Adrenal gland (tissue), 19 donors: ENCODE measurements at places on chromosomes 7 and 10. TPM values are rescaled to one million over a fixed set of nuclear protein-coding genes. Genes with fewer than 3 reads are reported as not detected.

CYP3A7 gene
- 1.9 TPM for total RNA-seq

MMRN2 gene
- 26.3 TPM for total RNA-seq

ANKRD61 gene
- not detected for total RNA-seq

HECTD2 gene
- total RNA-seq: 5.4 TPM

GRID2IP gene
- total RNA-seq: 1.2 TPM

WEE2 gene
- total RNA-seq: not detected

SGMS1 gene
- total RNA-seq: 60.8 TPM

ARHGEF35 gene
- total RNA-seq: 2.2 TPM

LIPJ gene
- 0.07 TPM for total RNA-seq

PAPSS2 gene
- total RNA-seq: 220 TPM

LRIT1 gene
- total RNA-seq: not detected

MALRD1 gene
- 2.0 TPM for total RNA-seq

EN2 gene
- 0.19 TPM for total RNA-seq

DENND2A gene
- total RNA-seq: 8.4 TPM

PKD2L1 gene
- total RNA-seq: not detected

HOGA1 gene
- total RNA-seq: 21.7 TPM

PIK3CG gene
- 6.1 TPM for total RNA-seq

HABP2 gene
- not detected for total RNA-seq

OPN4 gene
- 0.28 TPM for total RNA-seq

PAPOLB gene
- not detected for total RNA-seq

IQCE gene
- total RNA-seq: 4.6 TPM

POLR1F gene
- 14.2 TPM for total RNA-seq

GPR22 gene
- 2.3 TPM for total RNA-seq

NKX1-2 gene
- not detected for total RNA-seq

GPR15LG gene
- not detected for total RNA-seq

PFKP gene
- 17.0 TPM for total RNA-seq

CTAGE4 gene
- total RNA-seq: not detected

MSMB gene
- total RNA-seq: not detected

MCU gene
- total RNA-seq: 14.9 TPM

ACTL6B gene
- 1.7 TPM for total RNA-seq

PDE6C gene
- not detected for total RNA-seq

AOAH gene
- total RNA-seq: 15.0 TPM

SYNPO2L gene
- 0.06 TPM for total RNA-seq

CDH23 gene
- total RNA-seq: 7.2 TPM

TAS2R4 gene
- 0.41 TPM for total RNA-seq

ITIH5 gene
- total RNA-seq: 3.6 TPM

NXPH1 gene
- total RNA-seq: 24.4 TPM

ZSCAN25 gene
- 18.1 TPM for total RNA-seq

RELN gene
- total RNA-seq: 1.4 TPM

GCK gene
- 0.18 TPM for total RNA-seq

NEURL1 gene
- 3.9 TPM for total RNA-seq

AKR1C3 gene
- 52.8 TPM for total RNA-seq

SPDYE5 gene
- total RNA-seq: not detected

PWWP2B gene
- total RNA-seq: 23.6 TPM

DGKB gene
- total RNA-seq: not detected

ZNF239 gene
- 3.6 TPM for total RNA-seq

ABCB8 gene
- total RNA-seq: 18.6 TPM

SEPTIN7 gene
- 147 TPM for total RNA-seq

ANKMY2 gene
- total RNA-seq: 16.9 TPM

TYW1 gene
- 19.0 TPM for total RNA-seq

HPSE2 gene
- total RNA-seq: not detected

ACSL5 gene
- total RNA-seq: 8.6 TPM

TAS2R3 gene
- 0.79 TPM for total RNA-seq

PLCE1 gene
- total RNA-seq: 3.4 TPM

NUTM2A gene
- 1.1 TPM for total RNA-seq

VGF gene
- total RNA-seq: 4.7 TPM

HTR7 gene
- total RNA-seq: 0.24 TPM

POMZP3 gene
- 8.9 TPM for total RNA-seq

ZNF655 gene
- 44.9 TPM for total RNA-seq
